Activated naive CD4-positive, alpha-beta T cell (primary cell): ENCODE measurements at places on chromosomes 13 and 19.

DNA sequence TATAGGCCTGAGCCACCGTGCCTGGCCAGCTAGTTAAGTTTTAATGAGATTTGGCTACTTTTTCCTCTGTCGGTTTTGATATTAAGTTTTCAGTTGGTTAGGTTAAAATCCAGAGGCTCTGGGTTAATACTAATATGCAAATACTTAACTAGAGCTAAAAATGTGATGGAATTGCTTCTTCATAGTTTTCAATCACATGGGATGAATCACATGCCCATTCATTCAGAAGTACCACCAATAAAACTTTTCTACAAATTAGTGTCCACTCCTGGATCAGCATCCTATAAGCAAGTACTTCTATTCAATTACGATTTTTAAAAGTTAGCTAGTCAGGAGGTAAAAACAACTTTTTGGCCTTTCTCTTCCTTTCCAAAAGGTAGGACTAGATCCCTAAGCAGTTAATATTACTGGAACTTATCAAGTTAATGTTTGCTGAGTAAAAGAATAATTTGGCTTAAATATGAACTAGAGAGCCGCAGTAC is 4.3 kb downstream of the SLC25A30 start:
- no peak for DNase-seq

DNA sequence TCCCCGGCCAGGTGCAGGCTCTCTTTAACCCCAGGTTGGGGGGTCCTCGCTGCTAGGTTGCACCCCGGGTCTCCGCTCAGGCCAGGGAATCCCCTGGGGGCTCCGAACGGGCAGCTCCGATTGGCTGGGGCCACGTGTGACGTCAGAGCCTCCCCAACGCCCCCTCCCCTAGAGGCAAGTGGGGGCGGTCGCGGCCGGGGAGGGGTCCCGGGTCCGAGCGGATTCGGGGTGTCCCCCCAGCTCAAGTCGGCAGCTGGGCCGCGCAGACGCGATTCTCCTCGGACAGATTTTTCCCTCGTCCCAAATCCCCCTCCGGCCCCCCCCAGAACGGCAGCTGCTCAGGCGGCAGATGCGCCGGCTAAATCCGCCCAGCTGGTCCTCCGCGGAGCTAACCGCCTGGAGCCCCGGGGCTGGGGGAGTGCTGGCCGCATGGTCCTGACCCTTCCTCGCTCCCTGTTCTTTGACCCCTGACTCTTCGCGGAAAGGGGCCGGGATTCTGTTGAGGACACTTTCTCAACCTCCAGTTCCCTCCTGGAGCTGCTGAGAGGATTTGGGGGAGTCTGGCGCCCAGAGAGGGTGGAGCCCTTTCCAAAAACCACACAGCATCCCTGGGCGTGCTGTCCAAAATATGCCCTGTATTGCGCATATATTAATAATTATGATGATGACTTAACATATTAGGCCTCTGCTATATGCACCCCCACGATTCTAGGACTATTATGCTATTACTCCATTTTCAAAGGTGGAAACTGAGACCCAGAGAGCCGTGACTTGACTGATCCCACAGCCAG is 25.4 kb upstream of the SEMA6B start:
- no peak for DNase-seq

GRCh38 chr19:52646571-52647217 is 8.5 kb upstream of the ZNF83 start:
- no peak for DNase-seq

GRCh38 chr19:4660181-4660791 is 9.9 kb downstream of the MYDGF start:
- DNase-seq: no peak

- DNase-seq: no peak
These were observed at the start of gene NOVA2 for GRCh38 chr19:45973553-45974338. NOVA2 (minus strand) TSS chr19:45973865; CDS start chr19:45973351, 514 bp downstream.

GRCh38 chr19:5585461-5586299 is 17.9 kb upstream of the TINCR start:
- DNase-seq: peak; percentile 9

- DNase-seq: no peak
These were observed 16.7 kb upstream of the CRTC1 start for GRCh38 chr19:18666784-18667183.

DNA sequence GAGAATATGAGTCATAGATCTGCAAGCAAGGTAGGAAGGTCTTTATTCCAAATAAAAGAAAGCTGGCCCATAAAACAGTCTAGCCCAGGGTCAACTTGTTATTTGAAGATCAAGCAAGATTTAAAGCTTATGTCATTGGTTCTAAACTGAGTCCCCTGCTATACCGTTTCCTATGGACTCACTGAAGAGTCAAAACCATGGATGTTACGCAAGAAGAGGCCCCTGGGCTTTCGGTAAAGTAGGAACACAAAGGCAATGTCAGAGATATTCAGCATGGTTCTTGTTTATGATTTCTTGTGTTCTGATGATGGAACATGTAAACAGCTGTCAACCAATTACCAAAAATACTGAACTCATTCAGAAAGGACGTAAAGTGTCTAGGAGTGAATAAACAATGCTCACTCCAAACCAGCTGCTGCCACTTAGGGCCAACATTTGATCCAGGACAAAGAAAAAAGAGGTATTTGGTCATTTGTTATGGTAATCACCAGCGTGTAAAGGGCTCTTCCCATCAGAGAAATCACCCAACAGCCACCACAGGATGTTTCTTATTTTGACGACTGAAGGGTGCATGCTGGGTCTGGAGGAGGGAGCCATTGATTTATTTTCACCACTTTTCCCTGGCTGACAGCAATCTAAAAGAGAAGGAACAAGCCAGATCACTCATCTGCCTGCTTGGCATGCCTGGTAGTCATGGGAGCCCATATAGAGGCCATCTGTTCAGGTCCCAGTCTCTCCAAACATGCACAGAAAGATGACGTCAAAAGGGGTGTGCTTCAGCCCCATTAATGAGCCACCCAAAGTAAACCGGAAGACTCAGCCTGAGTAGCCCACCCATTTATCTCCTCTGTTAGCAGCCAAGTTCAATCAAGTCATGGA is 68.3 kb downstream of the FGF14 start:
- DNase-seq: no peak

- peak; percentile 21 for DNase-seq
These were observed 579 bp downstream of the CPT1C start for GRCh38 chr19:49691243-49692146.

- no peak for DNase-seq
These were observed 40.9 kb upstream of the UFM1 start for GRCh38 chr13:38308736-38309135.

DNA sequence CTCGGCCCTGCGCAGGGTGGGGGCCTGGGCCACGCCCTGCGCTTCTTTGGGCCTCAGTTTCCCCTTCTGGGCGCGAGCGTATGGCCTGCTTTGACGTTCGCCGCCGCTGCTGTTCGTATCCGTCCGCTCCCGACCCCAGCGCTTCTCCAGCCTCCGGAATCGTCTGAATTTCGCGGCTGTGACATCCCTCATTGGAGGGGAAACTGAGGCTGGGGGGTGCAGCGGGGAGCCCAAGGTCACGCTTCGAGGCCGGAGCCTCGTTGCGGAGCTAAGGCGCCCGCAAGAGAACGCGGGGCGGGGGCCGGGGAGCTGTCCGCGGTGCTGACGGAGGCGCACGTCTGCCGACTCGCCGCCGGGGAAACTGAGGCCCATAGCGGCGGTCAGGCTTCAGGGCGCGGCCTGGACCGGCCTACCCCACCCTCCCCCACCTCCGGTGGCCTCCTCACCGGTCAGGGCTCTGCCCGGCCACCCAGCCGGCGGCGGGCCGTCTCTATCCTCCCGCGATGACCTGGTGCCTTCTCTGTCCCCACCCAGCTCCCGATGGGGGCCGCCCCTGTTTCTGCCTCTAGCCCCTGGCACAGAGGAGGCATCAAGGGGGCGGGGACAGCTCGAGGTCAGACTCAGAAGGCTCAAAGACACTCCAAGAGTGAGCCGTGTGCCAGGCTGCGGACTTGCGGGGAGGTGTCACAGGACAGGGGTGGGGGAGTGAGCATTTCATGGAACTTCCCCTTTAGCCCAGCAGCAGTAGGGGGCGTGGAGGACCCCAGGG is 3.0 kb upstream of the APC2 start:
- DNase-seq: no peak

DNA sequence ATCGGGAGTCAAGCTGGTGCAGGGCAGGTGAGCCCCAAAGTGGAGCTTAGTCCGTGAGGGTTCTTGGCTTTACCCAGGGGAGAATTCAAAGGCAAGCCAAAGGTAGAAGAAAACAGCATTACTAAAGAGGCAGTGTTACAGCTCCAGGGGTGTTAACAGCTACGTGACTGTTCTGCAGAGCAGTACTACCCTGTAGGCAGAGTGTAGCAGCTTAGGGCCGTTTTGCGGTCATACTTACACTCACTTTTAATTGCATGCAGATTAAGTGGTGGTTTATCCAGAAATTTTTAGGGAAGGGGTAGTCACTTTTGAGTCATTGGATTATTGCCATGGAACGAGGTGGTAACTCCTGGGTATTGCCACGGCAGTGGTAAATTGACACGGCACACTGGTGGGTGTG is 482.2 kb downstream of the SLITRK5 start:
- no peak for DNase-seq

DNA sequence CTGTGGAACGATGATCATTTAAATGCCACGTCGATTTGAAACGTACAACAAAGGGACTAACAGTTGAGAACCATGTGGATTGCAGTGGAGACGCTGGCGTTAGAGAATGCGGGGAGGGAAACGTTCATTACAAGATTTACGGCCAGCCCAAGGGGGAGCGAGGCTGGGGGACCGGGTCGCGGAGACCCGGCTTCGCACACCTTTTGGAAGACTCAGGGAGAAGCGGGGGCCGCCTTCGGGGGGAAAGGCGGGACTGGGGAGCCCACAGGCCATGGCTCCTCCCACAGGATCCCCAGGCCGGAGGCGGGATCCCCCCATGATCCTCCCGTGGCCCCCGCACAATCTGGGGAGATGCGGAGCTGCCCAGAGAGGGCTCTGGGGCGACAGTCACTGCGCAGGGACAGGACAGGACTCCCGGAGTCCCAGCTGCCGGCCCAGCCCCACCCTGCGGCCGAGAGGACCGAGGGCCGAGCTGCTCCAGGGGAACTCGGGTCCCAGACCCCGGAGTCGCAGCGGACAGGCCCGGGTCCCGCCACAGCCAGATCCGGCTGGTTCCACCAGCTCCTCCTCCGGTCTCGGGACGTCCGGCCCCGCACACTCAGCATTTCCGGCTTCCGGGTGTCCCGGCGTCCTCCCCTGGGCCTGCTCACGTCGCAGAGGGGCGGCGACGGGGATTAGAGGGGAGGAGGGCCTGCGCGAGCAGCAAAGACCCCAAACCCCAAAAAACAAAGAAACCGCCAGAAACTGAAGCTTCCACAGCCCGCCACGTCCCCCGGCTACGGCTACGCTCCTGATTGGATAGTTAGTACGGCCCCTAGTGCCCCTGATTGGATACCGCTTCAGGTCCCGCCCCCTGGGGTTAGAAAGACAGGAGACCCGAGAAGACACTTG is 21.1 kb upstream of the OR10H1 start:
- DNase-seq: peak; percentile 92

DNA sequence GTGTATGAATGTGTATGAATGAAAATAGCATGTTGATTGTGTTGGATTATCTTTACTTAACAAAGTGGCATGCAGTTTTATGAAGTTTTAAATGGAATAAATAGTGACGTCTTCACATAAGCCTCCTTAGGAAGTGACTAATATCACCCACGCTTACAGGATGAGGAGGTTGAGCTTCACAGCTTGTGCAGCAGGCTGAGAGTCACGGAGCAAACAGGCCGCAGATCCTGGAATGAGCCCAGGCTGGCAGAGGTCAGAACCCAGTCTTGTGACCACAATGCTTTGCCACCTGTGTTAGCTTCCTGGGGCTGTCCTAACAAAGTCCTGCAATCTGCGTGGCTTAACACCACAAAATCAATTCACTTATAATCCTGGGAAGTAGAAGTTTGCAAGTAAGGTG is 20.8 kb downstream of the LAIR2 start:
- no peak for DNase-seq

DNA sequence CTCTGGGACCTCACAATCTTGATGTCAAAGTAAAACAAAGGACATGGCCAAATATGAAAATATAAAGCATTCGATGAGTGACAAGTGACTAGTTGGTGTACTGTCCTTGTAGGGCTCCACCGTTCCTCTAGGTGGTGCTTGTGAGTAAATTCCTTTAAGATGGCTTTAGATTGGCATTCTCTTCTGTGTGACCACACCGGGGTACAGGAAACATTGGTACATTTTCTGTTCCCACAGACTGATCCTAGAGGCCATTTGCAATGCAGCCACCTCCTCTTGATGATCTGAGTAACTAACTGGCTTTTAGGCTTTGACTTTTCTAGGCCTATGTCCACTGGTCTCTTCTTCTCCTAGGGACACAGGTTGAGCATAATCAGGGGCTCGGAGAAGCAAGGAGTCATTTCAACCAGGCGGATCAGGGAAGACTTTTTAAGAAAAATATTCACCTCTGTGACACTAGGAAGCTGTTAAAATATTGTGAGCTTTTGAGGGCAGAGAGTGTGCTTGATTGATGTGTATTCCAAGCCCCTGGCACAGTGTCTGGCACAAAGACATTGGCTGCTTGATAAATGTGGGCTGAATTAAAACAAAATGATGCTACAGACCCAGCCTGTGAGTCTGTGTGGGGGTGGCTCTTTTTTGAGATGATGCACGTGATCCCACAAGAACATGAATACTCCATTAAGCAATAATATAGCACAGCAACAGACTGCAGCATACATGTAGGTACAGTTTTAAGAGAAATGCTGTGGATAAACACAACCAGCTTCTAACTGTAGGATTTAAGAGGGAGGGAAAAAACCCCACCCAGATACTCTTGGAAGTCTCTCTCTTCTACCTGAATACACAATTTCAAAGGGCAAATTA is 21.0 kb downstream of the EPSTI1 start:
- DNase-seq: peak; percentile 7

DNA sequence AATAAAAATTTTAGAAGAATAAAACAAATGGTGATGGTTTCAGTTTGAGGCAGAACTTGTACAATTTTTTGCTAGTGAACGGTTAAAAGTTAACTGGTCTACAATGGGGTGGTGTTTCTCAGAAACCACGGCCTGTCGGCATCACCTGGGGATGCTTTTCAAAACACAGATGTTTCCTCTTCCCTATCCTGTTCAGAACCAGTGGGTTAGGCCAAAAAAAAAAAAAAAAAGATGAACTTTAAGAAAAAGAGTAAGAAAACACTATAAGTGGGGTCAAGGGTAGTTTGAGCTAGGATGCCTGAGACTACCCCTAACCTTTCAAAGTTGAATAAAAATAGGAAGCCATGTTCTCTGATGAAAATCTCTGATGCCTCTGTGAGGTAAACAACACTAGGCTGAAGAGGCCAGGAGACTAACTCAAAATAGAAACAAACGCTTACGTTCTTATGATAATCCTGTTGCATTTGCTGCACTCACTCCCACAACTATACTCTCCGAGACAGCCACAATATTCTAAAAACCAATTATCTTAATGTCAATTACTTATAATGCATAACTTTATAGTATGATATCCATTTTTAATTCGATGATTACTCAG is 3.3 kb downstream of the MTIF3 start:
- no peak for DNase-seq
